ENCODE measurements at places on chromosomes 4 and X.

GRCh38 chr4:151934766-151935165 is 174.0 kb upstream of the GATB start:
- DNase-seq: no peak

DNA sequence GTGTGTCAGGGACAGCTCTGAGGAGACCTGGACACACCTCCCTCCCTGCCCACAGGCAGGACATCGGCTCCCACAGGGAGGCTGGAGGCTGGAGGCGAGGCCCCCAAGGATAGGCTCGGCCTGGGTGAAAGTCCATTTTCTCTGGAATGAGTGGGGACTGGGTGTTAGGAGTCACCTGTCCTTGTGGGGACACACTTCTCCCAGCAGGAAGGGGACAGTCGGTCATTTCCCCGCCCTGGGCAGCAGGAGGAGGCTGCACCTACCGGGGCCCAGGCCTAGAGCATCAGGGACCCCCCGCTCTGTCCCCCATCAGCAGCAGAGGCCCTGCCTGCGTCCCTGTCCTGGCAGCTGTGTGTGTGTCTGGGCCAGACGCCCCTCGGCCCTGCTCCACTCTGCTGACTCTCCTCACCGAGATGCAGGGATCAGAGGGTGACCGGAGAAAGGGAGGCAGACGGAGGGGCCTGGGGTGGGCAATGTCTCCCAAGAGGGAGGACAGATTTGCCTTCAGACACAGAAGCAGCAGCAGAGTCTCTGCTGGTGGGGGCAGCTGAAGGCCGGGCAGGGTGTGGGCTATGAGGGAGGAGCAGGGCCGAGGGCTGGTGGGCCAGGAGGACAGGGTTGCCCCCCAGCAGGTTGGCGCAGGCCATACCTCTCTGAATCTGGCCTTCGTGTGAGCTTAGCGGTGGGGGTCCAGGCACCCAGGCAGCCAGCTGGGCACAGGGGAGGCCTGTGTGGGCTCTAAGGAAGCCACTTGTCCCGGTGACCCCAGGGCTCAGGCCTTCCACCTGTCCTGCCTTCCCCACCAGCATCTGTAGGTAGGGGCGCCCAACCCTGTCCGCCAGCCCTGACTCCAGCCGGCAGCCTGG is 125.7 kb upstream of the NKX1-1 start:
- DNase-seq: no peak

DNA sequence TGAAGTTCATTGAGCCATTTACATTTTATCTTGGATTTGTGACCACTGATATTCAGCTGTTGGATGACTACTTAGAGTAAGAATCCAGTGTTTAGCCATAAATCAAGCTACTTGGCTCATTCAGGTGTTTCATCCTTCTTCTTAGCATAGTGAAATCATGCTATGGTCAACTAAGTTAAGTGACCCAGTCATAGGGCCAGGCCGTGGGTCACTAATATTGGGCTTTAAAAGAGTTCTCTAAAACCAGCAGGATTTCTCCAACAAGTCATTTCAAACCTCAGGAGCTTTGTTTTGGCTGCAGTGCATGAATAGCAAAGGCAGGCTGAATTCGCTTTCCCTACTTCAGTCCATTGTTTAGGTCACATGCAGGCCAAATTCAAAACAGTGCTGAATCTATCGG is 181.0 kb downstream of the MAML3 start:
- DNase-seq: no peak

- DNase-seq: no peak
Observed at GRCh38 chrX:65926095-65927019, 113.5 kb downstream of the VSIG4 start.

DNA sequence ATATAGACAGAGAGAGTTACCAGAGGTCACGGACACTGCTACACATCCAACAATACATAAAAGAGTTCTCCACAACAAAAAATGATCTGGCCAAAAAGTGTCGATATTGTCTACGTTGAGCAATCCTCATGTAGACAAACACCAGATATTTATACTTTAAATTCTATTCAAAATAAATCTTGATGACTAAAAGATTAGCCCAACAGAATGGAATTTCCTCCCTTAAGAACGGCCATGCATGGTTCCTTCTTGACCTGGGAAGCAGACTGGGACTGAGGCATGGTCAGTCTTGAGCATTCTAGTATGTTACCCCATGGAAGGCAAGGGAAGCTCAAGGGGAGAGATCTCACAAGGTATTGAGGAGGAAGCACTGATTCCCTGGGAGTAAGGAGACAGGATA is 43.5 kb downstream of the LHFPL1 start:
- no peak for DNase-seq

Measured in thoracic aorta (tissue), 2 donors.